ENCODE measurements at places on chromosomes 7 and 10. TPM values are rescaled to one million over a fixed set of nuclear protein-coding genes. Genes with fewer than 3 reads are reported as not detected.
A peak's percentile ranks its signal among the peaks of the same experiment; 100 is the strongest.

DNA sequence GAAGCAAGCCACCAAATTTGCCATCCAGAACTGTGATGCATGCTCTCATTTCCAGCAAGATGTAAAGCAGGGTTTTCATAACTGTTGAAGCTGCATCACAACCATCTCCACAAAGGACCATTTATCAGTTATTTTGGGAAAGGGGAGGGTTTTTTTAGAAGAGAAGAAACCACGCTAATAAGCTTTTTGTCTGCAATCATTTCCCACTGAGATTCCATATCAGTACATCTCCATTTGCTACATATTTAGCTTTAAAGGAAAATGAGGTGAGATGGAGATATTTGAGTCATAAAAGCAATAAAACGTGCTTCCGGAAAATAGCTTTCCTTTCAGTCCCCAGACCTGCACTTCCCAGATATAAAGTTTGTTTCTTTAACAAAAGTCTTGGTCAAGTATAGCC is 258.2 kb downstream of the FRMD4A start:
- no peaks in the 10 kb centered on the region for H3K36me3 ChIP-seq
- DNase-seq = peak; percentile 67
- no peak overlapping the region for H3K4me3 ChIP-seq
- no peak overlapping the region for H3K27ac ChIP-seq
- no peaks in the 10 kb centered on the region for H3K27me3 ChIP-seq

GRCh38 chr10:19904202-19904661 is 88.0 kb downstream of the PLXDC2 start:
- no peaks in the 10 kb centered on the region for H3K27me3 ChIP-seq
- H3K36me3 ChIP-seq = no peaks in the 10 kb centered on the region
- H3K4me3 ChIP-seq = no peak overlapping the region
- no peak for DNase-seq
- H3K27ac ChIP-seq = no peak overlapping the region

GRCh38 chr10:36725581-36726520 is 399.5 kb upstream of the ANKRD30A start:
- H3K27me3 ChIP-seq = no peaks in the 10 kb centered on the region
- no peaks in the 10 kb centered on the region for H3K36me3 ChIP-seq
- H3K4me1 ChIP-seq = no peaks in the 10 kb centered on the region
- no peak overlapping the region for H3K4me3 ChIP-seq
- DNase-seq = peak; percentile 26

- H3K27me3 ChIP-seq = no peaks in the 10 kb centered on the region
- no peak overlapping the region for H3K27ac ChIP-seq
- no peaks in the 10 kb centered on the region for H3K36me3 ChIP-seq
- DNase-seq = peak; percentile 59
Observed at GRCh38 chr7:50552921-50553320, 12.3 kb downstream of the DDC start.

- H3K27ac ChIP-seq = no peak overlapping the region
- H3K4me3 ChIP-seq = peak overlapping the region; percentile 29
- H3K4me1 ChIP-seq = no peaks in the 10 kb centered on the region
- H3K27me3 ChIP-seq = peaks cover 49% of the 10 kb centered on the region
- DNase-seq = no peak
Observed at GRCh38 chr7:49775949-49776443, 2.6 kb downstream of the VWC2 start.

DNA sequence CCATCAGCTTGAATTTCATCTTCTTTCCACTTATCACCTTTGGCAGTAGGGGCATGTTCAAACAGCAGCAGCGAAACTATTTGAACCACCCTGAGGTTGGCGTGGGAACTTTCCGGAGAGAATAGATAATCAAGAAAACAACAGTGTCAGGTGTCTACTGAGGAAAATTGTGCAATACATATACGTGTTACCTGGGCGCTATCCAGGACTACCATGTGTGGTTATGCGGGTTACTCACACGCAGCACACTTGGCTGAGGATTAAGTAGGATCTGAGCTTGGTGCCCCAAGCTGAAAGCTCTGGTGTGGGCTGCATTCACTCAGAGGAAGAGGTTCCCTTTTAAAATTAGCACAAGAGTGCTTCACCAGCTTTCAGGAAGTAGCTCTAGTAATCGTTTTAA is 8.8 kb upstream of the ABI1 start:
- no peaks in the 10 kb centered on the region for H3K36me3 ChIP-seq
- no peak for DNase-seq
- H3K27ac ChIP-seq = no peak overlapping the region
- no peaks in the 10 kb centered on the region for H3K4me1 ChIP-seq
- no peaks in the 10 kb centered on the region for H3K27me3 ChIP-seq

GRCh38 chr7:121259826-121260225 is 69.0 kb upstream of the WNT16 start:
- H3K4me3 ChIP-seq = no peak overlapping the region
- H3K27ac ChIP-seq = no peak overlapping the region
- peaks cover 5% of the 10 kb centered on the region for H3K36me3 ChIP-seq

DNA sequence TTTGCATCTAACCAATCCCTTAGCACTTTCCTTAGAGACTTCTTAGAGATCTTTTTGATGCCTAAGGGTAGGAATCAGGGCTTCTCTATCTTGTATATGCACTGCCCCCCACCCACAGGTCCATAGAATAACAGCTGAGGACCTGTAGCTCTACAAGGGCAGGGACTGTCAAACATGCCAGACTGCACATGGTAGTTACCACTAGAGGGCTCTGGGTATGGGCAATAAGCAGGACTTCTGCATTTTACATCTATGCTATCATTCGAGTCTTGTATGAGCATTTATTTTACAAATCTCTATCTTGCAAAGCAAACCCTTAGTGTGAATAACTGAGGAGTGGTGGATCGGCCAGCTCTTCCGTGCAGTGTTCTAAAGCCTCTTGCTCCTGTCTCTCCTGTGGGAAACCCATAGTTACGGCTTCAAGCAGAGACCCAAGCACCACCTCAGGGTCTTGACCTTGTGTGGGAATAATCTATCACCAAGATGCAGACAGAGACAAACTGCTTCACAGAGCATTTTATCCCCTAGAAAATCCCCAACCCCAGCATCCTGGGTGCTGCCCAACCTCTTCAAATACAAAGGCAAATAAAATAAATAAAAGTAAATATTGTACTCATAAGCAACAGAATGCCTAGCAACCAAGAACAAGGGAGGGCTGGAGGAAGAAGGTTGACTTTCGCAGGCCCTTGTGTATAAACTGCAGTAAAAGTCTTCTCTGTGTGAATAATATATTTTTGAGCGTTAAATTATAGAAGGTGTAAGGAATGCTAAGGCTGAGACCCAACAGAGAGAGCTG is 219.3 kb downstream of the WDR11 start:
- H3K27me3 ChIP-seq = no peaks in the 10 kb centered on the region
- no peaks in the 10 kb centered on the region for H3K36me3 ChIP-seq
- H3K27ac ChIP-seq = no peak overlapping the region
- peaks cover 18% of the 10 kb centered on the region for H3K4me1 ChIP-seq

DNA sequence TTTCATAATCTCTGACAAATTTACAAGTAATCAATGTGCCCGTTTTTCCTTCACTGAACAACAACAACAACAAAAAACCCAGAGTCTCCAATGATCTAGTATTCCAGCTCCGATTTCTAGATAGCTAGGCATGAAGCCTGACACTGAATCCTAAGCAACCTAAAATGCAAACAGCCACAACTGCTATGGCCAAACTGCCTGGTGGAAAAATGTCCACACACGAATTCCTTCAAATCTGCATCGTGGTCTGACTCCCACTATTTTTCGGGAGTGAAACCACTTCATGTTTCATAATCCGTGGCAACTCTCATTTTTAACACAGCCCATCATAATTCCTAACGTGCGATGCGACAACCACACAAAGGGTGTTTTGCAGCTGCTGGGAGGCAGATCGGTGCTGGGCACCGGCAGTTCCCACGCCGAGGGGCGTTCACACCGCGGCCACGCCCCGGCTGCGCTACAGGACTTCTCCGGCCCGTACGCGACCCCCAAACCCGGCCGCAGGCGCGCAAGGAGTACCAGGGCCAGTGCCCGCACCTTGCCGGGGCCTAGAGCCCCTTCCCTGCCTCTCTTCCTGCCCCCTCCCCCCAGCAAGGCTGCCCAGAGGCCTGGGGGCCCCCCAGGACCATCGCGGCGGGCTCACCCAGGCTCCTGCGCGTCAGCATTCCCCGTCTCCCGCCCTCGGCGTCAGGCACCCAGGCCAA is 814 bp downstream of the RUFY2 start:
- H3K4me1 ChIP-seq = no peaks in the 10 kb centered on the region
- H3K27me3 ChIP-seq = no peaks in the 10 kb centered on the region
- H3K27ac ChIP-seq = peak overlapping the region; percentile 96
- DNase-seq = peak; percentile 81
- no peaks in the 10 kb centered on the region for H3K36me3 ChIP-seq
- peak overlapping the region; percentile 99 for H3K4me3 ChIP-seq

DNA sequence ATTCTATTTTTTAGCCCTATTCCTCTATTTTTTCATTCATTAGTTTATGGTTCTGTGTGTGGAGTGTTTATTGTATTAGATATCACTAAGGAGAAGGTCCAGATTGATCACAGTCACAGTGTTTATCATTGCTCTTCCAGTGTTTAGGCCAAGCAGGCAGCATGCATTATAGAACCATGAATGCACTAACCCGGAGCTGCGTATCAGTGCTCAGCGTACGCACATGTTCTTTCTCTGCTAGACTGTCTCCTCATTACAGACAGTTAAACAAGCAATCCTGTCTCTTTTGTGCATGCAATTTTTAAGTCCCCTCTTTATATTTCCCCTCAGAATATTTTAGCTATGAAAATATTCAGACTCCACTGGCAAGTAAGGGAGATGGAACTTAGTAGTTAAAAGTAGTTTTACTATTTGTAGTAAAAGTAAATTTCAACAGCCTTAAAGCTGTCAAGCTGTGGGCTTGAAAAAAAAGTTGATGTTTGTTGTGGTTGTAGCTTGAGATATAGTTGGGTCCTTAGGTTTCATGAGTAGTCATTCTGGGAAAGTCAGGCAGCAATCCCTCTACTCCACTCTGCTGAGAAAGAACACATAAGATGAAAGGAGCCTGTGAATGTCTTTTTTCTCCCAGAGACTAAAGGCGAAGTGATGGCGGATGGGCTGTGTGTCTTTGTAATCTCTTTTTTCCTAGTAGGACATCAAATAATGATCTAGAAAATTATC is 260.4 kb downstream of the CDK14 start:
- H3K36me3 ChIP-seq = no peaks in the 10 kb centered on the region
- H3K27me3 ChIP-seq = no peaks in the 10 kb centered on the region
- DNase-seq = no peak
- H3K4me3 ChIP-seq = no peak overlapping the region

- H3K27ac ChIP-seq = no peak overlapping the region
- no peaks in the 10 kb centered on the region for H3K27me3 ChIP-seq
- DNase-seq = no peak
- H3K4me1 ChIP-seq = no peaks in the 10 kb centered on the region
- no peak overlapping the region for H3K4me3 ChIP-seq
Observed at GRCh38 chr7:98307971-98308466, 26.5 kb downstream of the BRI3 start.

DNA sequence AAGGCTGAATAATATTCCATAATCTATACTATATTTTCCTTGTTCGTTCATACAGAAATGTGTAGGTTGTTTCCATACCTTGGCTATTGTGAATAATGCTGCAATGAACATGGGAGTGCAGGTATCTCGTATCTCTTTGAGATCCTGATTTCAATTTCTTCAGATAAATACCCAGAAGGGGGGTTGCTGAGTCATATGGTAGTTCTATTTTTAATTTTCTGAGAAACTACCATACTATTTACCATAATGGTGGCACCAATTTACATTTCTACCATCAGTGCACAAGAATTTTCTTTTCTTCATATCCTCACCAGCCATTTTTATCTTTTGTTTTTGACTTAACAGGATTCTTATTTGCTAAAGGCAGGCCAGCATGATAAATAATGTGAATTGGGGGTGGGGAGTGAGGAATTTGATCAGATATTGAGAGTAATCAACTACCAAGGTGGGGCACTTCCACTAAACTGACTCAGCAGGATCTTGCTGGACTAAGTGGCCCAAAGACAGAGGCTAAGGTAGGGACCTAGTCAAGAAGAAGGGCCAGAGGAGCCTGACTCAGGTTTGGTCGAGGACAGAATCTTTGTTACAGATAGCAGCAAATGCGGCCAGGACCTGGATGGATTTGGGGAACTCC is 21.5 kb upstream of the CCSER2 start:
- no peak overlapping the region for H3K4me3 ChIP-seq
- peaks cover 2% of the 10 kb centered on the region for H3K27me3 ChIP-seq
- no peak for DNase-seq

NME8 gene
- total RNA-seq = 0.28 TPM

UCN3 gene
- total RNA-seq = 0.77 TPM

GPR158 gene
- total RNA-seq = not detected

OPN1SW gene
- total RNA-seq = not detected

SRRT gene
- 120 TPM for total RNA-seq

GTF2IRD2 gene
- 28.4 TPM for total RNA-seq
